ENCODE measurements at places on chromosomes 1 and 21. TPM values are rescaled to one million over a fixed set of nuclear protein-coding genes. Genes with fewer than 3 reads are reported as not detected.

GRCh38 chr1:205144751-205145150 lies 23.0 kb upstream of the RBBP5 start:
- DNase-seq, result no peak

DNA sequence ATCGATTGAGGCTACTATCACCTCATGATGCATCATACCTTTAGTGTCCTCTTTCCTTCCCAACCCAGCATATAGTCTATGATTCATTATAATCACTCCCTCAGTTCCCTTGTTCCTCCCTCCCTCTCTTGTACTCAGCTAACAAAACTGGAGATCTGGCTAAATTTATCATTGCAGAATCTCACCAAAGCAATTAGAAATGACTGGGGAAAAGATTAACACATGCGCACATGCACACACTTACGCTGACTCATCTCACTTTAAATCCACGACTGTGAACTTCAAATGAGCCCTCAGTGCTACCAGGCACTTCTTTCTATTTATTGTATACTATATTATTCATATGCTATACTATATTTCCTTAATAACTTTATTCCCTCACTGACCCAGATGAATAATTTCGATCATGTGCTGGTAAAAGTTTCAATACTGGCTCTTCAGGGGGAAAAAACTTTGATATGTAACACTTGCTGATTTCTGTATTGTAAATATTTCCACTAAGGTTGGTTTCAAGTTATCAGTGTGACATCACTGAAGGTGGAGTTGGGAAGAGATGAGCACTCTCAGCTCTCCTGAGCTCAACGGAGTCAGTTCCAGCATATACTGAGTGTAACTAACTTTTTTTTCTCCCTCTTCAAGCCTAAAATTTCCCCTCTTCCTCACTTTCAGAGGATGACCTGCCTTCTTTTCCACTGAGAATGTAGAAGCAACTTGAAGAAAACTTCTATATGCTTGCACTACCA lies 613.7 kb upstream of the B3GALT2 start:
- DNase-seq, result no peak

IL10 gene
- 2.9 TPM for total RNA-seq

HES3 gene
- total RNA-seq, result not detected

DNA sequence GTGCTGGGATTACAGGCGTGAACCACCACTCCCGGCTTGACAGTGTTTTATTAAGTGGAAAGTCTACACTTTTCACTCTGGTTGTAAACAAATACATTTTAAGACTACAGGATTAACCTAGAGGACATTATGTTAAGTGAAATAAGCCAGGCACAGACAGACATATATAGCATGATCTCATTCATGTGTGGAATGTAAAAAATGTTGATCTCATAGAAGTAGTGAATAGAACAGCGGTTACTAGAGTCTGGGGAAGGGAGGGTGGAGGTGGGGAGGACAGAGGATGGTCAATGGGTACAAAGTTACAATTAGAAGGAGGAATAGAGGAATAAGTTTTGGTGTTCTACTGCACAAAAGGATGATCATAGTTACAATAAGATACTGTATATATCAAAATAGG lies 16.9 kb downstream of the CTH start:
- DNase-seq, result no peak

DNA sequence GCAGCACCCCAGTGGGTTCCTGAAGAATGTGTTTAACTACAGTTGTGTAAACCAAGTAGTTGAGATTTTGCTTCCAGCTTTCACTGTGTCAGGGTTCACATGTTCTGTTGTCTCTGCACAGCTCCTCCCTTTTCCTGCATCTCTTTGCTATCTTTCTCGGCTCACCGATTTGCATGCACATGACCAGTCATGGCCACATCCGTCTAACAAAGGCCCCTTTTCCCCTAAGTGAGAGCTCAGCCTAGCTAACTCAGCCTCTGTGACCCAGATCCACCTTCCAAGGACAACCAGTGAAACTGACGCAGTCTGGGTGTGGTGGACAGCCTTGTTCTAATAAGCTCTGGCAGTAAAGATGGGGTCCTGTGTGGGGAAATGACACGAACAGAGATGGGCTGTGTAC lies 101.1 kb downstream of the ZP4 start:
- DNase-seq, result no peak

CRNN gene
- total RNA-seq, result not detected

GRCh38 chr1:157097692-157098091 lies 1.9 kb downstream of the ETV3L start:
- DNase-seq, result no peak

- DNase-seq, result no peak
Observed at GRCh38 chr1:158833264-158833663, 2.1 kb downstream of the MNDA start.

VWA5B1 gene
- total RNA-seq, result 0.16 TPM

GUCA2A gene
- 2,800 TPM for total RNA-seq

AGTRAP gene
- 23.4 TPM for total RNA-seq
